Stimulated activated naive CD8-positive, alpha-beta T cell treated with anti-CD3 and anti-CD28 coated beads, Interleukin-15, amount 100 ng/mL, for 72 hours (primary cell): ENCODE measurements at places on chromosomes 1 and 21.

DNA sequence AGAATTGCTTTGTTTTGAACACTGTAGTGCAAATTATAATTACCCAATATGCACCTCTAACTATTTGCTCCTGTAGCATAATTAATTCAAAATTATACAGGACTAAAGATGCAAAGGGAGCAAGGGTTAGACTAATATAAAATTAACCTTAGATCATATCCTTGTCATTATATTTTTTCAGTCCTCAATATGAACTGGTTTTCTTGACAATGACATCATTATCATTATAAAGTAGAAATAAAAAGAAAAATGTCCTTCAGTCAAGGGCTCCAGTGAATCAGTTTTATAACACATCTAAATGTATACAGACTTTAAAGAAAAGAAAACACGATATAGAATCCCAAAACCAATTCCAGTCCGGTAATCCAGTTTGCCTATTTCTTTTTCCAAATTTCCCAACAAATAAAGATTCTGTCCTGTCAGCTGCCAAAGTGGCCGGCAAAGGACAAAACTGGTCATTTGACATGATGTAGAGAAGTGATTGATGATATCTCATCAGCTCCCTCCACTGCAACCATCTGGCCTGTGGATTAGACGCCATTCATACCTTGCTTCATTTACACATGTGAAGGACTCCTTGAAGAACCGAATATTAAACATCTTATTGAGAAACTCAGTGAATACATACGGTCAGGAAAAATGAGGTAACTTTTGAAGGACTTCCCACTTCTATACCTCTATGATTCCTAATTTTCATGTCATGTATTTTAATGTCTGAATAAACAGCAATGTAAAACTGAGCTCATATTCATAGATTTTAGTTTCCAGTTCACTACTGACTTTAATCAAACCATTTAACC, 15.5 kb downstream of the DPYD start:
- DNase-seq = no peak

GRCh38 chr1:247467129-247467528, 9.2 kb upstream of the OR2B11 start:
- DNase-seq = no peak

- DNase-seq = no peak
Measured at GRCh38 chr1:176567190-176567794, 104.3 kb downstream of the PAPPA2 start.

- DNase-seq = no peak
Measured at GRCh38 chr1:229229721-229230139, 41.2 kb upstream of the RAB4A start.

- no peak for DNase-seq
Measured at GRCh38 chr1:24301785-24302175, 17.4 kb upstream of the GRHL3 start.

GRCh38 chr1:1358433-1359271, at the start of gene MXRA8:
MXRA8 (minus strand) TSS chr1:1358555; CDS start chr1:1358504, 51 bp downstream.
- no peak for DNase-seq

DNA sequence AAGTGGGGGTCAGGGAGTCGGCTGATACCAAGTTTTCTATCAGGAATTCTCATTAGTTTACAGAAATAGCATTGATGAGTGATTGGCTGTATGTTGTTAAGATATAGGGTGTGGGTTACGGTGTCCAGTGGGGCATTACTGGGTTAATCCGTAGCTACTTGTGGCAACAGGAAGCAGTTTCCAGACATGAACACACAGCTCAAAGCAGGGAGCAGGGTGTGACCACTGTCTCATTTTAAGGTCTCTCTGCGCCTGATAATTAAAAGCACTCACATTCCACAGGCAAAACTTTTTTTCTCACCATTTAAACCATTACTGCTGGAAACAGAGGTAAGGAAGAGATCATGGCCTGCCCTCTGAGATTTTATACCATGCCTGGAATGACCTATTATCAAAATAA, 114.9 kb downstream of the SIK1 start:
- DNase-seq = no peak

GRCh38 chr1:52204696-52205095, 62.8 kb downstream of the ZFYVE9 start:
- no peak for DNase-seq
